ENCODE measurements at places on chromosomes 2 and 18.

DNA sequence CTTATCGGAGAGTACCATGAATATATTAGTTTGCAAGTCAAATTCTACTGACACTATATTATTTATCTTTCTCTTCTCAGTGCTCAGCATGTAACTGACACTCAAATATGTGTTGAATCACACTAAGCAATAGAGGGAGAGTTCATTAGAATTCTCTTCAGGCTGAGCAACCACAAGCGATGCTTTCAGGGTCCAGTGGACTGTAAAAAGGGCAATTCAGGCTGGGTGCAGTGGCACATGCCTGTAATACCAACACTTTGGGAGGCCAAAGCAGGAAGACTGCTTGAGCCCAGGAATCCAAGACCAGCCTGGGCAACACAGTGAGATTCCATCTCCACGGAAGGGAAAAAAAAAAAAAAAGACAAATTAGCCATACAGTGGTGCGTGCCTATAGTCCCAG lies 16.3 kb downstream of the PDE6D start:
- DNase-seq: no peak

DNA sequence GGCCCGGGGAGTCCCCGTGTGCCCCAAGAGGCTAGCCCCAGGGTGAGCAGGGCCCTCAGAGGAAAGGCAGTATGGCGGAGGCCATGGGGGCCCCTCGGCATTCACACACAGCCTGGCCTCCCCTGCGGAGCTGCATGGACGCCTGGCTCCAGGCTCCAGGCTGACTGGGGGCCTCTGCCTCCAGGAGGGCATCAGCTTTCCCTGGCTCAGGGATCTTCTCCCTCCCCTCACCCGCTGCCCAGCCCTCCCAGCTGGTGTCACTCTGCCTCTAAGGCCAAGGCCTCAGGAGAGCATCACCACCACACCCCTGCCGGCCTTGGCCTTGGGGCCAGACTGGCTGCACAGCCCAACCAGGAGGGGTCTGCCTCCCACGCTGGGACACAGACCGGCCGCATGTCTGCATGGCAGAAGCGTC lies 16.9 kb upstream of the FAHD2A start:
- DNase-seq: no peak

GRCh38 chr18:64851726-64852125 lies 702.8 kb upstream of the LINC00305 start:
- no peak for DNase-seq

- DNase-seq: no peak
Observed at GRCh38 chr2:43110442-43110871, 115.9 kb downstream of the ZFP36L2 start.

GRCh38 chr2:207394812-207395534 lies 134.8 kb upstream of the CREB1 start:
- DNase-seq: no peak

- DNase-seq: no peak
Observed at GRCh38 chr2:83471655-83472054, 987.4 kb downstream of the SUCLG1 start.

- no peak for DNase-seq
Observed at GRCh38 chr2:108287169-108287568, 1.5 kb upstream of the SULT1C2 start.

DNA sequence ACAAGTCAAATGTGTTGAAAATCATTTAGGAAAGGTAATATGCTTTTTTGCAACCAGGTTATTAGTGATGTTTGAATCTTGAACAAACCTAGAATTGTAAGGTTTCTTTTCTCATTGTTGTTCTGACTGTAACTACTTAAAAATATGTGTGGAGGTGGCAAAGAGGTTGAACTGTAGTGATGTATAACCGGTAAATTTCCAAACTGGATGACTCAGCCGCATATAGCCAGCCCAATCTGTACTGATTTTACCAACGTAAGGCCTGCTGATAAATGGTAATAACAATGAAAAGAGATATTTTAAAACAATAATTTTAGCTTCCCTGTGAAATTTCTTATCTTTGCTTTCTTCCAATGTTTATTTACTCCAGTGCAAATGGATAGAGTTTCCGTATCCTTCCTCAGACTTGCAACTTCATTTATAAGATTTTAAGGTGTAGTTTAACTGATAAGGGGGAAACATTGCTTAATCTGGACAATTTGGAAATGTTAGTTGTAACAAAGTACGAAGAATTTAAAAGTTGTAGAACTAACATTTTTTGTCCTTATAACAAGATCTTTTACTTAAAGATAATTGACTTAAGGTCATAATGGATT lies 1170.4 kb upstream of the ZEB2 start:
- no peak for DNase-seq

- DNase-seq: no peak
Observed at GRCh38 chr18:56927786-56928185, 219.1 kb upstream of the BOD1L2 start.

- DNase-seq: peak; percentile 60
Observed at GRCh38 chr18:62249478-62250097, 62.5 kb downstream of the RELCH start.

GRCh38 chr2:206846981-206847834 lies 81.8 kb downstream of the FASTKD2 start:
- DNase-seq: no peak

DNA sequence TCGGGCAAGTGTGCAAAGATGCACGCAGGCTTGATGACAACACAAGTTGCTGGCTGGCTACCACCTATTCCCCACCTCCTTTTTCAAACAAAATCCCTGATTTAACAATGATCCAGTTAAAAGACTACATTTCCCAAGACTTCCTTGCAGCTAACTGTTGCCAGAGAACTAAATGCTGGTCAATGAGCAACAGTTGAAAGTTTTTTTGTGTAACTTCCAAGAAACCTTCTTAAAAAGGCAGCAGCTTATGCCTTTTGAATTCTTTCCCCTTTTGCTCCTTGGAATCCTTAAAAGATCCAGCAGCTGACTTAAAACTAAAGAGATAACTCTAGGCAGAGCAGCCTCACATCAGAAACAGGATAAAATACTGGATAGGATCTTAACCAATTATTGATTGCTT lies 38.5 kb downstream of the NPHP1 start:
- no peak for DNase-seq

GRCh38 chr2:181203412-181203811 lies 223.0 kb downstream of the UBE2E3 start:
- DNase-seq: no peak

DNA sequence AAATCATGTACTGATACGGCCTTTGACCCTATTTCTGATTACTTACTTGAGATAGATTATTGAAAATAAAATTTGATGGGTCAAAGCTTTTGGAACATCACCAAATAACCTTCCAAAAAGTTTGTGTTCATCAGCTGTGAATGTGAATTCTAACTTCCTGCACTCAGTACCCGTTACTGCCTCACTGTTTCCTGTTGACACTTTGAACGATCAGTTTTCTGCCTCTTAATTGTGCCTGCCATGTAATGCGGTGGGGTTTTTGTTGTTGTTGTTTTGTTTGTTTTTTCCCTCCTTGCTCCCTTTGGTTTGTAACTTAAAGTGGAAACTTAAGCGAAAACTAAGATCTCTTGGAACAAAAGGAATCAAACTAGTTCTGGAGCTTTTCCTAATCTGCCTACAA lies 18.9 kb downstream of the ATG16L1 start:
- no peak for DNase-seq

DNA sequence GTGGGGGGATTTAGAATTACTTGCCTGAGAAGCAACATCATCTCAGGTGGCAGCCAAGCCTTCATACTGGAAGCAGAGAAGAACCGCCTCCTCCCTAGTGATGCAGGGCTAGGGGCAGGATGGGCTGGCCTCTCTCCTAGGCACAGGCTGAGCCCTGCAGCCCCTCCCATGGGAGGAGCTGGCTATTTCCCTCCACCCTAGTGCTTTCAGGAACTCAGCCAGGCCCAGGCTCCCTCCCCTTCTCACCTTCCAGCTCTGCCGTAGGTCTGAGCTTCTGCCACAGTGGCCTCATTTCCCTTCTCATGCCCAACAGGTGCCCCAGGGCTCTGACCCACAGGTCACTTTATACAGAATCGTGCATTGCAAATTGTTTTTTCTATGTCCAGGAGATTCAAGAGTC lies 31.0 kb downstream of the CENPA start:
- no peak for DNase-seq

- DNase-seq: no peak
Observed at GRCh38 chr2:1889099-1889650, 144.9 kb upstream of the PXDN start.

- no peak for DNase-seq
Observed at GRCh38 chr2:197575987-197576386, 60.1 kb downstream of the MOB4 start.

DNA sequence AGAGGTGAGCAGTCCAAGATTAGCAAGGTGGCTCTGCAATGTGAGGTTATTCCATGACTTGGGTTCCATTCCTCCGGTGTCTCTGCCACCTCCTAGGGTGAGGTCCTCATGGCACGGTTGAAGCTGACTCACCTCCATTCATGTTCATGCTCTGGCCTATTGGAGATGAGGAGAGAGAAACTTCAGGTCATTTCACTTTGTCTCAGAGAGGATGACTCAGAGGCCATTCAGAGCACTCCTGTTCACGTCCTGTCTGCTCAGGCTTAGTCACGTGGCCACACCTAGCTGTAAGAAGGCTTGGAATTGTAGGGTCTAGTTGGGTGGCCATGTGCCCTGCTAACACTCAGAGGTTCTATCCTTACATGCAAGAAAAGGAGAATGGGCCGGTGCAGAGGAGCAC lies 67.5 kb upstream of the MBOAT2 start:
- DNase-seq: no peak

DNA sequence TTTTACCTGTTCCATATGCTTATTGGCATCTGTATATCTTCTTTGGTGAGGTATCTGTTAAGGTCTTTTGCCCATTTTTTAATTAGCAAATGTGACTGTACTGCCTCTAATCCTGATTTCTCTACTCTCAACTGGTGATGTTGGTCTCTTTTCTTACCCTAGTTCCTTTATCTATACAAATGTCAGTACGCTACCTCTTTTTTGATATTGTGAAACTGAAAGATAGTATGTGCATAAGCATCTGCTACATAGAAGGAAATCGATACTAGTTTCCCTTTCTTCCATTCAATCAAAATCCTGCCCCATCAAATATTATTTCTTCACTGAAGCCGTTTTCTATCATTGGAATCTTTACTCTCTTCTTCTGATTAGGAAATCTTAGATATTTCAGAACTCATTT lies 194.9 kb upstream of the SPOPL start:
- DNase-seq: no peak

GRCh38 chr18:50992351-50992762 lies 24.5 kb downstream of the ELAC1 start:
- no peak for DNase-seq

GRCh38 chr2:206627632-206628031 lies 14.7 kb upstream of the FAM237A start:
- no peak for DNase-seq

DNA sequence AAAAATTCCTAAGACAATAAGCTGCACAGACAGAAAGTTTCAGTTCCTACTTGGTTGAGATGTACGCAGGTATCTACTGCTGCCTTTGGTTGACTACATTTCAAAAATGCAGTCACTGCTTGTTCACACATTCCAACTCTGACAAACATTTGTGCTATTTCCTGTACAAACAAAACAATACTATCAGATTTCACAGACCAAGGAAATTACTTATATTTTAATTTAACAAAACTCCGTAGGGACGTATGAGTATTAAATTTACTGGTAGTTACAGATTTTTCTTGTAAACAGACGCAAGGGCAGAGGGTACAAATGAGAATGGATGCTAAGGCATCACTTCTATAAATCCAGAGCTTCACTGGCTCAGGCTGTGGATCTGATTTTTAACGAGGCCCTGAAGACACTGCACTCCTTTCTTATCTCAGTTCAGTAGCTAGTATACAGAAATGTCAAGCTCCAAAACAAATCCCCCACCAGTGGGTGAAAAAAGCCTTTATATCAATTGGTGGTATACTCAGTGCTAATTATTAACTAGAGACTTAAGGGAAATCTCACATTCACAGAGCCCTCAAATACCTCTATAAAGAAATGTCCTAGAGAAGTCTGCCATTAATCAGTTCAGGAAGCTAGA lies 31.7 kb upstream of the TTC32 start:
- DNase-seq: no peak

GRCh38 chr2:207144173-207144785 lies 21.5 kb downstream of the KLF7 start:
- no peak for DNase-seq

DNA sequence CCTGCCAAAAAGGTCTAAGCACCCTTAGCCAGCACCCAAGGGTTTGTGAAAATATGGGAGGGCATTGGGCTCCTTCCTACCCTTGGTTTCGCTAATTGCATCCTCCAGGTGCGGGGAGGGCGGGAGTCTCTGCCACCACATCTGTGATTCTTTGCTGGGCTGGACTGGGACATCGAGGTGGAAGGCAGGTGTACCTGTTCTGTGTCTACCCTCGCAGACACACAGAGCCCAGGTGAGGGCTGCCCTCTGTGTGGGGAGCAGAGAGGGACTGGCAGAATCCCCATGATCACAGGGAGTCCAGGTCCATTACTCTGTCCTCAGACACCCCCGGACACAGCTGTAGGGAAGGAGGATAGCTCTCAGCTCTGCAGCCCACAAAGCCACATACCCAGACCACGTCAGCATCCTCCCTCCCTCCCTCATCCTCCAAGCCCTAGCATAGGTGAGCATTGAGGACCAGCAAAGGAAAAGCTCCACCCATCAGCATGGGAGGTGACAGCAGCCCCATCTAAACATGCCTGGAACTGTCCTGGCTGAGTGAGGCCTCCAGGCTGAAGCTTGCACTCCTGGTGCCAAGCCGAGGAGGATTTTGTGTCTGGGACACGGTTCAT lies 49.8 kb downstream of the PLB1 start:
- DNase-seq: no peak

DNA sequence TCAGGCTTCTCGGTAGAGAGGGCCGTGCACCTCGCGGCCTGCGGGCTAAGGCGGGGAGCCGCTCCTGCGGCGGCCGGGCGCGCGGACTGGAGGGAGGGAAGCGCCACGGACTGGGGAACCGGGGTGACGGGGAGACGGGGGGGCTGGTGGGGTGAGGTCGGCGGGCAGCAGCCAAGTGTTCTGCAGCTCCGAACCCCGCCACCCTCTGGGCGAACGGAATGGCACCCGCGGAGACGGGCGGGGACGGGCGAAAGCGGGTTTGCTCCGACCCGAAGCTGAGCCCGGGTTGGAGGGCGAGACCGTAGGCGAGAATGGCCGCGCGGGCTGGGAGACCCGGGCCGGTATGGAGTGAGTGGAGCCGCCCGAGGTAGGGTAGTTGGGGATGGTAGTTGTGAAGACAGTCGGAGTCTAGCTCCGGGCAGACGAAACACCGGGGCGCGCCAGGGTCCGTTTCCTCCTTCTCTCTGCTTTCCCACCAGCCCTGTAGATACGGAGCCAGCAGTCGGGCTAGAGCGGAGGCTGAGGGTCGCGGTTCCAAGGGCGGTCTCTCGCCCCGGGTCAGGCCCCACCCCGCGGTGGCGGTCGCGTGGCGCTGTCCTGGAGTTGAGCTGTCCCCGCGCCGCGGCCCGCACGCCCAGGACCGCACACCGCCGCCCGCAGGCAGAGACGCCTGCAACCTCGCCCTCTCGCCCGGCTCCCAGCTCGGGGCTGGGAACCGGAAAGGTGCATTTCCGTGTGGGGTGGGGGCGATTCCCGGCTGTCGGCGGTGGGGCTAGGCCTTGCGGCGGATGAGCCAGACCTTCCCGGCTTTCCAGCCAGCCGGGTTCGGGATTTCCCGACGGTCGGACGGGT lies 160.3 kb upstream of the SIX2 start:
- DNase-seq: no peak

GRCh38 chr2:144357623-144358373 lies 162.1 kb downstream of the ZEB2 start:
- DNase-seq: no peak
